A549 treated with DMSO at 1 μM for 4 hours (cell line): ENCODE measurements at places on chromosomes 16 and 17. TPM values are rescaled to one million over a fixed set of nuclear protein-coding genes. Genes with fewer than 3 reads are reported as not detected.

Gene MPV17L
- total RNA-seq: 4.1 to 5.7 TPM (median 4.5 TPM) in 5 replicates

Gene JPH3
- total RNA-seq: 1.6 to 2.2 TPM (median 2.1 TPM) in 5 replicates

Gene AGRP
- total RNA-seq: not detected in 5 replicates

Gene PYDC1
- total RNA-seq: not detected in 5 replicates

Gene ARHGAP44
- total RNA-seq: 3.0 to 3.6 TPM (median 3.1 TPM) in 5 replicates

Gene SLC9A5
- total RNA-seq: 1.1 to 1.8 TPM (median 1.7 TPM) in 5 replicates

Gene RGS9
- 5.6 to 7.7 TPM (median 6.8 TPM) in 5 replicates for total RNA-seq

Gene WNT9B
- not detected in 5 replicates for total RNA-seq

Gene MAP2K4
- total RNA-seq: 31.3 to 36.3 TPM (median 33.3 TPM) in 5 replicates
